ENCODE measurements at places on chromosomes 3 and 15. TPM values are rescaled to one million over a fixed set of nuclear protein-coding genes. Genes with fewer than 3 reads are reported as not detected.

GRCh38 chr3:12810961-12811360 lies 14.5 kb downstream of the CAND2 start:
- DNase-seq: no peak

DNA sequence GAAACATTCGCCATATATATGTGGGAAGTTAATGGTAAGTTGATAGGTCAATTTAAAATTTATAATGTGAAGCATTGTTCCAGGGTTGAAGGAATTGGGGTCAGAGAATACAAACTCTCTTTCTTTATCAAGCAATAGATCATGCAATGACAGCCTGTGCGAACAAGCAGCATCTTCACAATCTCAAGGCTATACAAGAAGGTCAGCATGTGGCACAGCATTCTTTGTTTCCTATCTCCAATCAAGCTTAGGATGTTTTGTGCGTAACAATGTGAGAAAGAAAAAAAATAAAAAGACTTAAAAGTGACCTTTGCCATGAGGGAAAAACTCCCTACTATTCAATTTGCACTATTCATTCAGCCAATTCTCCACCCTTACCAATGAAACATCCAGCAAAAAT lies 288.1 kb upstream of the NECTIN3 start:
- no peak for DNase-seq

DNA sequence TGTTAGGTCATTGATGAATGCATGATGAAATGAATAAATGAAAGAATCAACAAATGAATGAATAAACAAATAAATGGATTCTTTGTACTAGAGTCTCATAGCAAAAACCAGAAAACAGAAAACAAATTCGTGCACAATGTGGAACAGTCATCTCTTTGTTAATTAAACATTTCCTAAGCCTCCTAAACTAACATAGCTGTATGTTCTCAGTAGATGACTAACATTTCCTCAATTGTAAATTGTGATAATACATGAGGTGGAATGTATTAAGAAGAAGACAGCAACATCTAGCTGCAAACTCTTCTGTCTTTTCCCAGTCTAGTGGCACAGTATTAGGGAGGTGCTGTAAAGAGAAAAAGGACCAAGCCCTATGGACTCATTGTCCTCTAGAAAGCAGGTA lies 1021.0 kb downstream of the MCTP2 start:
- DNase-seq: peak; percentile 6

- no peak for DNase-seq
Observed at GRCh38 chr15:61938249-61938648, 122.0 kb downstream of the VPS13C start.

GRCh38 chr3:131075632-131076328 lies 49.1 kb downstream of the NEK11 start:
- DNase-seq: no peak

RHOV gene
- total RNA-seq: 0.43 TPM

SLC2A2 gene
- not detected for total RNA-seq

SUCNR1 gene
- total RNA-seq: not detected

DNA sequence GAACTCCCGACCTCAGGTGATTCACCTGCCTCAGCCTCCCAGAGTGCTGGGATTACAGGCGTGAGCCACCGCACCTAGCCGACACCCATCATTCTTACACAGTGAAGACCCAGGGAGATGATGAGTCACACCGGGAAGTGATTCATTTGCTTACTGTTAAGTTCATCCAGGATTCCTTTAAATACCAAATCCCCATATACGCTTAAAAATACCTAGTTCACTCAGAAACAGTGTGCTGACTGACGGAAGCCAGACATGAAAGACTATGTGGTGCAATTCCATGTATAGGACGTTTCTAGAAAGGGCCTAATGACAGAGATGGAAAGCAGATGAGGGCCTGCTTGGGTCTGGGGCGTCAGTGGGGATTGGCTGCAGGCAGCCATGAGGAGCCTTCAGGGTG lies 75.2 kb downstream of the APBA2 start:
- peak; percentile 96 for DNase-seq

GRCh38 chr3:189588475-189589178 lies 42.6 kb upstream of the TP63 start:
- DNase-seq: peak; percentile 24

NR1I2 gene
- 0.03 TPM for total RNA-seq

DNA sequence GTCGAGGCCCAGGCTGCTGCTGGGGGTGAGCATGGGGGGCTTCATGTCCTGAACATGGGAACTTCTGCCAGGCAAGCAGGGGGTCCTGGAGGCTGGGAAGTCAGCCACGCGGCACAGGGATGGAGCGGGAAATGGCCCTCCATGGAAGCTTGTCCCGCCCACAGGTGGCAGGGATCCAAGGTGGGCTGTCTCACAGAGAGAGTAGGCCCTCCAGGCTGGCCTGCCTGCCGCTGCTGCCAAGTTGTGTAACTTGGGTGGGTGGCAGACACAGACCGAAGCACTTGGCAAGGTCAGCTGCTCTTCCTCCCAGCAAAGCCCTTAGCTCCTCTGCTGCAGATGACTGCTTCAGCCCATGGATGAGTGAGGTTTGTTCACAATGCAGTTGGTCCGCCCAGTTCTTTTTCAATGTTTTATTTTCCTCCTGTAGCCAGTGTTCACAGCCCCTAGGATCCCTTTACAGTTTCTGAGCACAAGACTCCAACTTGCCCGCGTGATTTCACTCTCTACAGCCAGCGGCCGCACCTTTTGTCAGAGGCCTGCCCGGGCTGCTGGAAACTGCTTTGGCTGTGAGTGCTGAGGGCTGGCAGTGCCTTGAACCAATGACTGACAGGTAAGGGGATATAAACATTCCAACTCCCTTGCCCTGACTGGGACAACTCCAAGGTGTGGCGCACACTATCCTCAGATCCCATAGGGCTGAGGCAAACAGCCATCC lies 26.7 kb downstream of the HCN4 start:
- no peak for DNase-seq

DNA sequence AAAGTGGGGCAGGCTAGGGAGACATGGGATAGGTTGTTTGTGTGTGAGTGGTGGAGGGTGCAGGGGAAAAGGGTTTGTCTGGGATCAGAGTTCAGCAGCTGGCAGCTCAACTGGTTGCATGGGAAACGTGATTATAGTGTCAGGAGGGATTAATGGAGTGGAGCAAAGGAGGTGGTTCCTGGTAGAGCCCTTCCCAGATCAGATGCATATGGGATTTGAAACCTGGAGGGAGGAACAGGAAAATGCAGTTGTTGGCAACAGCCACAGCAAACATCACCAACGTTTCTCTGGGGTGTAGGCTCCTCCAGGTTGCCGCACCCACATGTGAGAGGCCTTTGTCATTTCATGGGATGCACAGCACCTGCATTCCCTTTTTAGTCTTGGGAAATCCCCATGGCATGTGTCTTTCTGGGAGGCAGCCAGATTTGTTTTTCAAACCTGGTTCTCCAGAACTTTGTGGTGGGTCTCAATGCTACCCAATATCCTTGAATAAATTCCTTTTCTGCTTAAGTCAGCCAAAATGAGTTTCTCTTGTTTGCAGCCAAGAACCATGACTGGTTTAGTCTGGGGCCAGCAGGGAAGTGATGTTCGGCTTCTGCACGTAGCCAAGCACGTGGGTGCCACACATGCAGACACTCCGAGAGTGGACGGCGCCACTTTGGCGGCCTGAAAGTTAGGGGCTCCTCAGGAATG lies 61.3 kb downstream of the BDH1 start:
- no peak for DNase-seq

DNA sequence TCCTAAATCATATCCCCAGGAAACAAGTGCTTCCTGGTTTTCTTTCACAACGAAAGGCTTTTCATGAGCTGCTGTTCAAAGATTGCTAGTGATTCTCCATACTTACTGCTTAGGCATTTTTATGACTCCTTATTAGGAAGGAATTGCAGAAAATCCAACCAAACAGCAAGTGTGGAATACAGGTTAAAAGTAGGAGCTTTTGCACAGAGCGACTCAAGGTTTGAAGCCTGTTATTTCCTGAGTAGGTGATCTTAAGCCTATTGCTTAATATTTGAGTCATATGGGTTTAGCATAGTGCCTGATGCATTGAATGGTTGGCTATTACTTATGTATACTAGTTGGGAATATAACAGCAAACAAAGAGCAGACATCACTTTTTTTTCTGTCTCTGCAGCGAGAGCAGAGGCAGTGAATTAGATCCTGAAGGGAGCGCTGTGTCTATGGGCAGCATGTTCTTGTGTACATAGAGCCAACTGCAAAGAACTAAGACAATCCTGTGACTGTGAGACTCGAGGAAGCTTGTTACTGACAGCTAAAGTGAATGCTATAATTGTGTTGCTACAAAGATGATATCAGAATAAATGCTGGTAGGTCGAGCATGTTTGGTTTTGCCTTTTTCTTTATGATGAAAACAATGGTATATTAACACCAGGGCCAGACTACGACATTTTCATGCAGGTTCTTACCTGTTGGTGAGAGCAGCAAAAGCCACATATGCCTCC lies 6.3 kb downstream of the TM4SF1 start:
- DNase-seq: peak; percentile 73

DNA sequence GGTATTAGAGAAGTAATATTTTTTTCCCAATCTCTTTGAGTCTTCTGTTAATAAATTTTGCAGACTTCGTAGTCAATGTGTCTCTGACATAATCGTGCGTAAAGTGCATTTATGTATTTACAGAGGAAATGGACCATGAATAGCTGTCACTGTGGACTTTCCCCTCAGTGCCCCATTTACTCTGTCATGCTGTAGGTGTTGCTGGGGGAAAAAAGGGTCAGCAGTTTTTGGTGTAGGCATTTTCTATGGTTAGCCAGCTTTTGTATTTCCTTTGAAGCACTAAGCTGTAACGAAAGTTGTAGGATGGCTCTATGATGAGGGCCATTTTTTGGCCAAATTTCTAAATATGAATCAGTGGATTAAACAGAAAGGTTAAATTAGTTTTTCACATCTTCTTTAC lies 598.4 kb downstream of the FGF12 start:
- no peak for DNase-seq

GRCh38 chr3:172520301-172520831 lies 2.9 kb downstream of the TNFSF10 start:
- DNase-seq: peak; percentile 72

- DNase-seq: no peak
Observed at GRCh38 chr3:119219069-119219468, 21.6 kb downstream of the B4GALT4 start.

C3orf22 gene
- not detected for total RNA-seq

RGMA gene
- total RNA-seq: not detected

- no peak for DNase-seq
Observed at GRCh38 chr3:23748398-23749110, 57.2 kb upstream of the UBE2E1 start.

GRCh38 chr3:42079701-42080452 lies 11.3 kb upstream of the TRAK1 start:
- DNase-seq: no peak

TAMM41 gene
- total RNA-seq: 11.7 TPM

DNA sequence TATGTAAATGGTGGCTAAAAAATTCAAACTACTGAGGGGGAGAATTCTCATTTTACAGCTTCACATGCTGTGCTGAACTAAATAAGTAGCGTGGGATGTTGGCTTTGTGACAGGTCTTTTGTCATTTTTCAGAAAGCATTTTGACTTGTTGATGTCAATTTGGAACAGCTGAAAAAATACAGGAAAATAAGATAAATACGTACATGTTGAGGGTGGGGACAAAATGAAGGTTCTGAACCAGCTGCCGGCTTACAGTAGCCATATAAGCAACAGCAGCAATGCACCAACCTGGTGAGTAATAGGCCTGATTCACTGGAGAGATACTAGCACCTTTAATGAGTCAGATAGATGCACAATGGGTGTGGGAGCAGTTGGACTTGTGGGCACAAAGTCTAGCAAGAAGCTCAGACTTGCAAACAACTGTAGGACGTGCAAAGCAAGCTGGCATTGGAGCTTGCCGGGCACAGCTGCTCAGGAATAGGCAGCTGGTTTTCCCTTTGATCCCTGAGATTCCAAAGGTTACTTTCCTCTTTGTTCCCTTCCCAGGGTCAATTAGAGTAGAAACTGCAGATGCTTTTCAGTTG lies 12.9 kb downstream of the B3GNT5 start:
- DNase-seq: peak; percentile 99

PLA1A gene
- total RNA-seq: not detected

GRCh38 chr3:34198309-34198708 lies 399.9 kb downstream of the PDCD6IP start:
- no peak for DNase-seq

DNA sequence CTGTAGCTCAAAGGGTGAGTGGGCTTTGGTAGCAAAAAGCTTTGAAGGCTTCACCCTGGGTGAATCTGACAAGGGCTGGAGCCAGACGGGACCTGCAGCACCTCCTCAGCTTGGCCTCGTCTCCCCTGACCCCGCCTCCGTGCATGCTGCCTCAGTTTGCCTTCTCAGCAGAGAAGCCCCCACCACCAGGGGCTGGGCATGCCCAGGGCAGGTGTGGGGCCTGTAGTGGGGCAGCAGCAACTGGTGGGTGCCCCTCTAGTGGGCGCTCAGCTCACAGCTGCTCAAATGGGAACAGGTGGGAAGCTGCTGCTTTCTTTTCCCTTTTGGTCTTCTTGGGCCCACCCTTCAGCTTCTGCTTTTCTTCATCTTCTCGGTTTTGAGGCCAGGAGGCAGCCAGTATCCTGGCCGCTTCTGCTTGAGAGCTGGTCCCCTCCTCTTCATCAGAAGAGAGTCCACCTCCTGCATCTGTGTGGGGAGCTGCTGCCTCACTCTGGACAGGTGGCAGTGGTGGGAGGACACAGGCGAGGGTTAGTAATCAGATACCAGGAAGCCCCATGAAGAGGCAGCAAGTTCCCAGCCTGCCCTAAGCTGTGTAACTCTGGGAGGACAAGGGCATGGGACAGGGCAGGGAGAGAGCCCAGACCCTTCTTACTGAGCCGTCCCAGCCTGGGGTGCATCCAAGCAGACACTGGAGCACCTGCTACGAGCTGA lies 21.0 kb downstream of the TMEM43 start:
- no peak for DNase-seq

DNA sequence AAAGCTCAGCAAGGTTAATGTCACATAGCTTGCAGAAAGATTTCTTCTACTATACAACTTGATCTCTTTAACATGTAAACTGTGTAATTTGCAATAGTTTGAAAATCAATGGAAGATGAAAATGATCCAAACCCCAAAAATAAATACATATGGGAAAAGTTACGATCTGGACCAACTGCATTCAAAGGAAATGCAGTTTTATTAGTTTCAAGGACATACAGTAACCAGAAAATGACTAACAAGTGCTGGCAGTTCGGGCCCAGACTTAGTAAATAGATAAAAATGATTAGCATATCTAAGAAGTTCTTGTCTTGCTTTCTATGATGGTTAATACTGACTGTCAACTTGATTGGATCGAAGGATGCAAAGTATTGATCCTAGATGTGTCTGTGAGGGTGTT lies 37.3 kb upstream of the LEKR1 start:
- DNase-seq: no peak

GRCh38 chr3:134511500-134511899 lies 25.6 kb downstream of the CEP63 start:
- DNase-seq: no peak

COPG1 gene
- total RNA-seq: 158 TPM

HYKK gene
- 0.57 TPM for total RNA-seq

ITGB5 gene
- 150 TPM for total RNA-seq

DNA sequence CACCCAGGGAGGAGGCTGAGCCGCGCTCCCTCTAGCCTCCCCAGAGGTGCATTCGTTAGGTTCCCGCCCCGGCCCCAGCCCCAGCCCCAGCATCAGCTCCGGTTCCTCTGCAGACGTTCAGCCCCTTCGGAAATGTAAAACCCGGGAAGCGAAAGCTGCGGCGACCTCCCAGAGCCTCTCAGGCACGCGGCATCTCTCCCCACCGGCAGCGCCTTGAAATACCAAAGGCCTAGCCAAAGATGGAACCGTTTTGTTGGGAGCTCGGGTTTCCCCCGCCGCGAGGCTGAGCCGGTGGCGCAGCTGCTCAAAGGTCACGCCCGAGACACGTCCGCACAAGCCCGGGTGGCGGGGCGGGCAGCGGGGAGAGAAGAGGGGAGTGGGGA lies 77.8 kb upstream of the HES1 start:
- no peak for DNase-seq

WDR5B gene
- total RNA-seq: 9.2 TPM

GRCh38 chr3:119695480-119695879 lies 7.3 kb upstream of the CFAP91 start:
- DNase-seq: peak; percentile 81
